ENCODE measurements at places on chromosomes 4 and X. TPM values are rescaled to one million over a fixed set of nuclear protein-coding genes. Genes with fewer than 3 reads are reported as not detected.

DNA sequence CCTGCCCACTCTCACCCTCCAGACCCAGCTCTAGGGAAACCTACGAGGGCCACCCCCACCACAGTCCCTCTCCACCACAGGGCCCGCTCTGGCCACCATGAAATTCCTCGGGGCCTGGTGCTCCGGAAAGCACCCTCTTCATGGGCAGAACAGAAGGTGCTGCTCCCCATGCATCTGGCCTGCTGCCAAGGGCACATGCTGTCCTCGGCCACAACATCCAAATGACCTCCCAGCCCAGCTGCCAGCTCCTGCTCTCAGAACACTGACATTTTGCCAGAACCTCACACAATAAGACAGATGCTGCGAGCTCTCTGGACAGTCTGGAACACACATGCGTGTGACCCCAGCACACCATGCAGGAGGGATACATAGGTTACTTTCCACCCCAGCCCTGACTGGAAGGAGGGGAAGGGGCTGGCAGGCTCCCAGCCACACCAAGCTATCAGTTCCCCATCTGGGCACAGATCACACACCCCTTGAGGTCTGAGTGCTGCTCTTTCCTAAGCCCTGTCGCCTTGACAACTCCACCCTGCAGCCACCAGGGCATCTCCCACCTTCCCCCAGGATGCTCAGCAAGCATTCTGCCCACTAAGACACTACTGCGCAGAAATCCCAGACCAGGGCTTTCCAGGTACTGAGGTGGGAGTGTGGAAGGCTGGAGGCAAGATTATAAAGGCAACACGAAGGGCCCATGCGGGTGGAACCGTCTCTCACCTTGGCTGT, 5.8 kb downstream of the CCNQ start:
- DNase-seq: no peak

The RRH gene
- total RNA-seq: not detected

DNA sequence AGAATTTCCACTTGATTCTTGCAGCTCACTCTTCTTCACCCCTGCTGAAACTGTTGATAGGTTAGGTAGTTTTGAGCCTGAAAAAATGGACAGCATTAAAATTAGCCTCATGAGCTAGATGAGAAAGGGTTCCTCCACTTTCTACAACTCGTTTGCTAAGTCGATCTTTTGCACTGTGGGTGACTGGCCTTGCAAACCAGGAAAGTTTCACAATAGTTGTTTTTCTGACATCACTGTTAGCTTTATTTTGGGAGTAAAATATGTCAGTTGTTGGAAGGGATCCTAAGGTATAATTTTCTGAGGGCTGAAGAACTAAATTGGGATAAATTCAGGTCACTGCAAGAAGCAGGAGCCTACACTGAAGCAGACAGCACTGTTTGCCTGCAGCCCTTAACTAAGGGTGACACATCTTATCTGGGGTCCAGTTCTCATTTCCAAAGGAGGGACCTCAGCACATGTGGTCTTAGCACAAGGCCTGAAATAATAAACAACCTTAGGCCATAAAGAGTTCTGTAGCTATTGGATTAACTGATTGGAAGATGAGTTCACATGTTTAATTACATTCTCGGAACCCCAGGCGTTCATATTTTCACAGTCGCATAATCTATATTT, 29.1 kb downstream of the ANAPC4 start:
- DNase-seq: peak; percentile 54

The LONRF3 gene
- total RNA-seq: 0.54 TPM

- no peak for DNase-seq
These were observed 29.3 kb downstream of the MOSPD2 start for GRCh38 chrX:14902537-14902936.

- DNase-seq: peak; percentile 76
These were observed 321.9 kb upstream of the GIMD1 start for GRCh38 chr4:106690487-106690886.

- DNase-seq: no peak
These were observed 207.0 kb downstream of the BCOR start for GRCh38 chrX:39890807-39891206.

The SLC10A3 gene
- total RNA-seq: 61.0 TPM

Measured in GM23248 (cell line).